ENCODE measurements at places on chromosomes 1 and 21.
A peak's percentile ranks its signal among the peaks of the same experiment; 100 is the strongest.

- no peak for DNase-seq
These were observed 17.6 kb upstream of the TNFRSF1B start for GRCh38 chr1:12148958-12149790.

DNA sequence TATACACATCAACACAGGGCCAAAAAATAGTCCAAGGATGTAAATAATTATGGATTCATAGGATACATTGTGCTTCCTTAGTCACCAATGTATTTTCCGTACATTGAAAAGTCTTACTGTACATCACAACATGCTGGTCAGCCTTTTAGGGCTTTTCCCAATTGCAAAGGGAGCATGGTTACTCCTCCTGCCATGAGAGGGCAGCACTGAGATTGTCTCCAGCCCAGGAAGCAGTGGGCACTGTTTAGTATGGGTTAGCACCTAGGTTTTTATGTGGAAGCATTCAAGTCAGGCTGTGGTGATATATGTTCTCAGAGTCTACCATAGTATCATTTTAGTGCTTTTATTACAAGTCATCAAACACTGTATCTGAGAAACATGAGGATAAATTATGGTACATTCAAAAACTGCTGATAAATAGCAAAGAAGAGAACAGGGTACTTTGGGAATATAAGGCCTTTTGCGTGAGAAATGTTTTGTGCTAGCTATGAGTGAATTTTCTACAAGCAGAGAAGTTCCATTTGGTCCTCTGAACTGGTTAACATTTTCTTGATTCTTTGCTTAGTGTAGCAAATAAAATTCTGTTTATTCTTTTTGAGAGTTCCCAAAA is 34.0 kb downstream of the ST6GALNAC5 start:
- peak; percentile 31 for DNase-seq

- DNase-seq, result peak; percentile 63
These were observed 86.7 kb downstream of the GALNT2 start for GRCh38 chr1:230153641-230154296.

DNA sequence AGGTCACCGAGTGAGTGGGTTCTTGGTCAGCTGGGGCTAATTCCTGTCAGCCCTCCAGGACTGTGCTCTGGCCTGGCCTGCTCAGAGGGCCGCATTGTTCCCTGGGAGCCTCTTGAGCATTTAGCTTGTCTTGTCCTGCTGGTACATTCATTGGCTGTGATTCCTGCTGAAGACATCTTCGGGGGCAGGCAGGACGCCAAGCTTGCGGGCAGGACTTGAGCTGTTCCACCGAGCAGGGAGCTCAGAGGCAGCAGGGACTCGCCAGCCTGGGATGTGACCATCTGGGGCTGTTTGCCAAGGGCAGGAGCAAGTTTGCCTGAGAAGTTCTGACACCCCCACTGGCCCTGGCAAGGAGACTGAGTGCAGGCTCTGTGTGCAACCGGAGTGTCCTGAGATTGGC is 7.0 kb upstream of the SLC26A9 start:
- DNase-seq, result no peak

DNA sequence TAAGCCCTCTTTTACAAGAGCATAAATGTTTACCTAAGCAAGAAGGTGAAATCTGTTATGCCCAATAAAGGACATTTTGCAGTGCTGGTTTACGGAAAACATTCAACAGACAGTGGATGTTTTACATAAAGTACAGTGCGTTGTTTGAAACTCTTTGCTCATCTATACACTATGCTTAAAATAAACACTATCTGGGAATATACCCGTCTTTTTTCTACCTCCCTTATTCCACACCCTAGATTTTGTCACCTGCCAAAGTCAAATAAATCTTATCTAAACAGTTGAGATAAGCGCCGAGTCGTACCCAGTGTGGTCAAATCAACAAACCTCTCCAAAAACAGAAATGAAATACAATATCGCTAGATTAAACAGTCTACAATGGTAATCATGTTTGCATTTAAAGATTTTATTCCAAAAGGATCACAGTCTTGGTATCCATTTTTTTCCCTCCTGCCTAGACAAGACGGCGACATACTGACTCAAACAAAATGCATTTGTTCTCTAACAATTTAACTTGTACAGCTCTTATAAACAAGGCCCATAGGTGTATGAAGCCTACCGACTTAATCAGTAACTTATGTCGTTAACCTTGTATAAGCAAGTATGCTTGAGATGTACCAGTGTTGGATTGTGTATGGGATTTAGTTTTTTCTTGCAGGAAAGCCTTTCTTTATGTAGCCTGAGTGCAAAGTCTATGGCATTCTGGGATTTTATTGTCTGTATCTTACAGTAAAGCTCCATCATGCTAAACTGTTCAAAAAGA is 189.1 kb downstream of the FMN2 start:
- no peak for DNase-seq
